ENCODE measurements at places on chromosomes 11 and 22.

GRCh38 chr22:23269441-23270211 lies 89.3 kb downstream of the BCR start:
- no peak for DNase-seq

DNA sequence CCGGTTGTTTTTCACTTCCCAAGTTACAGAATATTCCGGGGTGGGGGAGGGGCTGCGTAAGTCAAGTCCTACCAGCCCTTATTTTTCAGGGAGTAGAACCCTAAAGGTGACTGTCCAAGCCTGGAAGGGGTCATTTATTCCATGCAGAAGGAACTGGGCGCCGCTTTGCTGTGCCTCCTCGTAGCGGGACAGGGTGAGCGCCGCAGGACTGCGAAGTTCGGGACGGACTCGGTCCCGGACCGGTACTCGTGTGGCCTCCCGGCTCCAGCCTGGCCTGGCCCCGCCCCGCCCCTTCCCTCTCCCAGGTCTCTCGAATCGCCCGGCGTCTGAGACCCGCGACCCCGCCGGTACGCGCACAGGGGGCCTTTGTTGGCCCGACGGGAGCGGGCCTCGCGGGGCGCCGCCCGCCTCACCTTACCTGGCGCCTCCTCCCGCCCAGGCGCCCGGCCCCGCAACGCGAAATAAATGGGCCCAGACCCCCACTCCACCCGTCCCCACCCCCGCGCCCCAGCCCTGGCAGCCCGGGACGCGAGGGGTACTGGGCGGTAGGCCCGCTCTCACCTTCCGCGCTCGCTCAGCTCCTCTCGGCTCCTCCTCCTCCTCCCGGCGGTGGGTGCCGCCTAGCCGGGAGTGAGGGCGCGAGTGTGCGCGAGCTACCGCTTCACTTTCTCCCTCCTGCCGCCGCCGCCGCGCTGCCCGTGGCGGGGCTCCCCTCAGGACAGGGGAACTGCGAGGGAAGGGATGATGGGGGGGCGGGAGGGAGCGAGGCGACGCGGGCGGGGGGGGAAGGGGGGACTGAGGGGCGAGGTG lies 698 bp downstream of the PAK1 start:
- DNase-seq: peak; percentile 16

GRCh38 chr11:88333862-88334261 lies 3.7 kb downstream of the CTSC start:
- no peak for DNase-seq

GRCh38 chr11:111841370-111842053 lies 29.9 kb downstream of the ALG9 start:
- DNase-seq: peak; percentile 77

DNA sequence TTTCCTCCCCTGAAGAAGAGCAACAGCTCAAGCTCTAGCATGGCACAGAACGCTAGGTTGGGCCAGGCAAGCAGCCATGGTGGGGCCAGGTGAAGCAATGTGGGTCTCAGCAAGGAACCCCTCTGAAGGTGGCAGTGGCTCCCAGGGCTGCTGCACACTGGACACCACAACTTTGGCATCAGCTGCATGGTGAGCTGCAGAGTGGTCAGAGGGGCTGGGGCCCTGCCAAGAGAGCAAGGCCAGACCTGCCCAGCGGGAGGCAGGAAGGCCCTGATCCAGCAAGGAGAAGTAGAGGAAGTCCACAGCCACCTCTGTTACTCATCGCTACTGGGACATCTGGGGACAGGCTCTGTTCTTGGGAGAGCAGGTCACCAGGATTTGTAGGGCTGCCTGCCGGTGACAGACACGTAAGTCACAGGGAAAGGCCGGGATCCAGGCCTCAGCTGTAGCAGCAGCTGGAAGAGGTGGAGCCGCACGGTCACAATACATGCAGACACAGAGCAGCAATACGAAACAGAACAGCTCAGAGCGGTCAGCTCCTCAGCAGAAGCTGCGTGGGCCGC lies 12.4 kb downstream of the CYB561A3 start:
- no peak for DNase-seq

DNA sequence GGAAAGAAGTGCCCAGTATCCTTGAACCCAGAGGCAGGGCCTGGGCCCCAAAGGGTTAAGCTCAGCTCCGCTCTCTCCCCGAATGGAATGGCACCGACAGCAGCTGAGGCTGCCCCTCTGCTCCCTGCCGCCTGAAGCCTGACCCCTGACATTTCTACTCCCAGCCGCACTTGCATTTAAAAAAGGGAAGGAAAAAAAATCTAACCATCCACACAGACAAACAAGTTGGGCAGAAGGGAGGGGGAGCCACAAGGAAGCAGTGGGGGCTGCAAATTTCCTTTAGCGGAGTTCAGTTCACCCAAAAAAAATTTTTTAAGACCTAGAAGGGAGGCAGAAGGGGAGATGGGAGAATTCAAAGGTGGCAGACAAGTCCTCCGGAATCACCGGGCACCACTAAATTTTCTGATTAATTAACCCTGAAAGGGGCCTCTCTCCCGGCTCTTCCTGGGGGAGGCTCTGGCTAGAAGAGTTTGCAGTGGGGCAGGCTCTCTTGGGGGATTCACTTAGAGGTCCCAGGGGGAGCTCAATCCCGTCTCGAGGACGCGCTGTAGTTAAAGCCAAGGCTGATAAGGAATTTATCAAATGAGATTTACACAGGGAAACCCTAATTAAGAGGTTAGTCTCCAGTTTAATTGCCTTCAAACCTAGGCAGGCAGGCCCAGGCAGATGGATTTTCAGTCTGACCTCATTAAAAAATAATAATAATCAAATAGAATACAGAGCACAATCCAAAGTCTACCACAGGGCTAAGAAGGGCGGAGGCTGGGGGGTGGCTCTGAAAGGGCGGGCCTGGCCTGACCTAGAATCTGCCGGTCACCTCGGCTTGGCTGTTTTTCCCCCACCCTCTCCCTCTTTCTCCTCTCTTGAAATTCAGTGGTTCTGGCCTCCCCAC lies 25.6 kb downstream of the MN1 start:
- no peak for DNase-seq

GRCh38 chr11:73493956-73494598 lies 103.8 kb downstream of the FAM168A start:
- DNase-seq: no peak

- DNase-seq: peak; percentile 1
Observed at GRCh38 chr22:25563761-25564319, 635 bp upstream of the GRK3 start.

GRCh38 chr11:96741068-96741467 lies 351.3 kb downstream of the JRKL start:
- no peak for DNase-seq

DNA sequence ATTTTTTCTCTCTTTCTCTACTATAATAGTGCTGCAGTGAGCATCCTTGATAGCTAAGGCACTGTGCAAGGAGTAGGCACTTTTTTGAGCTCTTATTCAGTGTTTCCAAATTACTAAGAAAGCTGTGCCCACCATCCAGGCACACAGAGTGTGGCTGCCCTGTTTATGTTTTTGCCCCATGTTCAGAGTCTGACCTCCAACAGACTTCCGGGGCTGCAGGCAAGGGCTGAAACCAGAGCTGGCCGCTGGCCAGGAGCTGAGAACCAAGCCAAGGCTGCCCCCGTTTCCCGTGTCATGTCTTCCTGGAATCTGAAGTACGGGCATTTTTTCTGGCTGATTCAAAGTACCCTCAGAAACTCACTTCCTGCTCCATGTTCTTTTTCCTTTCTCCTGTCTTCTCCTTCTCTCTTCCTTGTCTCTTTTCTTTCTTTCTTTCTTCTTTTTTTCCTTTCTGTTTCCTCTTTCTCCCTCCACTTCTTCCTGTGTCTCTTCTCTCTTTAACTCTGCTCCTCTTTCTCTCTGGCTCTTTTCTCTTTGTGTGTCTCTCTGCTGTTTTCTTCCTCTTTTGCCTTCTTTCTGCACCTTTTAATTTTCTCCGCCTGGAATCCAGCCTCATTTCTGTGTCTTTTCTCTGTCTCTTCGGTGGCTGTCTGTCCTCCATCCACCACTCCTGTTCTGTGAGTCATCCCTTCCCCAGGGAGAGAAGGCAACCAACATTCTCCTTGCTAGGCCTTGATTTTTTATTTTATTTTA lies 17.0 kb upstream of the KCTD14 start:
- no peak for DNase-seq

Data from activated T-cell treated with anti-CD3 and anti-CD28 coated beads for 24 hours (primary cell).